ENCODE measurements at places on chromosomes 5 and 9.

DNA sequence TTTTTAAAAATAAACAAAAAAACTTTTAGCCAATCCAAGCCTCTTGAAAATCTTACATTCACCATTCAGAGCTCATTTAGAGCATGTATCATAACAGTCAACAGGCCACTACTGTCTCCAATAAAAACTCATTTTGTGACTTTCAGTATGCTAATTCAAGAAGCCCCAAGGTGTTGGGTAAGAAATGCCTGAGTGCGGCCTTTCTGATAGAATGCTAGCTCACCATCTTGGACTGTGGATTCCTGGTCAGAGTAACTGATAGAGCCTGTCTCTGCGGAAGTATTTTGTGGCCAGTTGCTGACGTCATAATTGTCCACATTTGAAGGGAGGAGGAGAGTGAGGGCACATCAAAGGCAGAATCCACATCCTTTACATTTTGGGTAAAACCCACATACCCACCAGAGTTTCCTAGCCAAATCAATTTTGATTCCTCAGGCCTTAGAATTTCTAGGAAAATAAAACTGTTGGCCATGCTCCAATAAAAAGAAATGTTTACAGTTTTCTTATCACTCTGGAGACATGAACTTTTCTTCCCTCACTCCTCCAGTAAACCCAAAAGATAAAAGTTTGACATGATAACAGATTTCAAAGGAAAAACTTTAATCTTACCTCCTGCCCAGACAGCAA lies 41.1 kb upstream of the ERCC6L2 start:
- DNase-seq: no peak

- DNase-seq: no peak
Observed at GRCh38 chr5:31023105-31023504, 170.4 kb upstream of the CDH6 start.

DNA sequence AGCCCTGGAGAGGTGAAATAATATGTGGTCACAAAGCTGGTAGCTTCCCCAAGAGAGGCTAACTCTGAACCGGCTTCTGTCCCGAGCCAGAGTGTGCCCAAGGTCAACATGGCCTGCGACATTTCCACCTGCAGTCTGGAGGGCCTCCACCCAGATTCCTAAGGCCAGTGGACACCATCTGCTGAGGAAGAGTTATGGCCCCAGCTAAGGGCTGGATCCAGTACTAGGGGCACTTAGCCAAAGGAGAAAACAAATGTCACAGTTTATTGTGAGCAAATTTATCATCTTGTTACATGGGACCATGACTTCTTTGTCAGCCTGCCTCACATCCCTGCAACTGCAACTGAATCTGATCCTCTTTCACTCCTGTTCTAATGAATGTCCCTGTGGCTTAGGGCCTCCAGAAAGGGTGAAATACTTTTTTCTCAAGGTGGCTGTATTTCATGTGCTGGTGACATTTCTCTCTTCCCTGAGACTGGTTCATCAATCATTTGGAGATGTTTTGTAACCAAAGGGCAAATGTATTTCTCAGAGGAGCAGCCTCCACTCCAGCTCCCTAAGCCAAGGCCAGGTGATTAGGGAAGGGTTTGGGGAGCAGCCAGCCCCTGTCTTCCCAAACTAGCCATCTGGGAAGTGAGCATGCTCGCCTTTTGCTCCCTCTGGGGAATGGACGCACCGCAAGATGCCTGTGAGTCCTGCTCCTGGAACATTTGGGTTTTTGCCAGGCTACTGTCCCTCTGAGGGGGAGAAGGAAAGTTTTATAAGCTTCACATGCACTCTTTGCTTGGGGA lies 148.3 kb downstream of the CMYA5 start:
- DNase-seq: no peak

DNA sequence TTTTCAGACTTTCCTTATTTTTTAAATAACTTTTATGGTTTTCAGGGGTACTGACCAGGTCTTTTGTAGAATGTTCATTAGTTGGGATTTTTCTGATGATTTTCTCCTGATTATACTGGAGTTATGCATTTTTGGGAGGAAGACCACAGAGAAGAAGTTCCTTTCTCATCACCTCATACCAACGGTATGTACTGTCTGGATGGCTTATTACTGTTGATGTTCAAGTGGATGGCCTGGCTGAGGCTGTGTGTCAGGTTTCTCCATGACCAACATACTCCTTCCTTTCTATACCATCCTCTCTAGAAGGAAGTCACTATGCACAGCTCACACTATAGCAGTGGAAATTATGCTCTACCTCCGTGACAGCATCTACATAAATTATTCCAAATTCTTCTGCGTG lies 71.1 kb upstream of the NR3C1 start:
- DNase-seq: no peak

DNA sequence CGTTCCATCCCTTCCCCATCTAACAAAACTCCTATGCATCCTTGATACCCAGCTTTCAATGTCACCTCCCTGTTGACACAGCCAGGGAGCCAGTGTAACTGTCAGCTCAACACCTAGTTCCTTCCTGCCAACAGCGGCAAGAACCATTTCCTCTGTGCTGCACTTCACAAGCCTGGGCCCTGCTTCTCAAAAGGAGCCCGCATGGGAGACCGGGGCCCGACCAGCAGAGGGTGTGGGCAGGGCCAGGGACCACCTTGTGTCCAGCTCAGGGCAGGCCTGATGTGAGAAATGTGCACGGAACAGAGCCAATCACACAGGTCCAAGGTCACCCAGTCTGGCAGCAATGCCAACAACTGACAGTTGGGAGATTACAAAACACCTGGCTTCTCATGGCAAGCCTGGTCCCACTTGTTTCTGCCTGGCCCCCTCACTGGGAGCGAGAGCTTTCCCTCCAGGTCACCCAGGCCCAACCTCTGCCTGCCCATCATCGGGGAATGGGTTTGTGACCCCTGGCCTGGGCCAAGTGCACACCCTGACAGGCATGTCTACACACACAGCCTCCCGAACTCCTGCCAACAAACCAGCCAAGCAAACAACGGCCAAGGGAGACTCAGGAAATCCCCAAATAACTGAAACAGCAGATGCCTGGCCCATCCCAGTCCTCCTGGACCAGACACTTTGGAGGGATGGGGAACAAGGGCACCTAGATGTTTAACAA lies 3.1 kb downstream of the RNF44 start:
- no peak for DNase-seq
